ENCODE measurements at places on chromosomes 13 and 19.

DNA sequence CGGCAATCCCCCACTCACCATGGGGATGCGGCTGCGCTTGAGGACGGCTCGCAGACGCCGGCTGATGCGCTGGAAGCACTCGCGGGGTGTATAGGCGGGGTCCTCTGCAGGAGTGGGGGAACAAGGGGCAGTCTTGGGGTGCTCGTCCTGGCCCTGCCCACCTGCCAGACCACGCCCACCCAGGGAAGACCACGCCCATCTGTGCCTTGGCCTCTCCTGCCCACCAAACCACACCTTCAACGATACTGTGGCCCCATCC lies 6.7 kb downstream of the RNU6-9 start:
- peaks cover 38% of the 10 kb centered on the region for H3K36me3 ChIP-seq
- no peak overlapping the region for H3K27ac ChIP-seq
- DNase-seq: no peak

DNA sequence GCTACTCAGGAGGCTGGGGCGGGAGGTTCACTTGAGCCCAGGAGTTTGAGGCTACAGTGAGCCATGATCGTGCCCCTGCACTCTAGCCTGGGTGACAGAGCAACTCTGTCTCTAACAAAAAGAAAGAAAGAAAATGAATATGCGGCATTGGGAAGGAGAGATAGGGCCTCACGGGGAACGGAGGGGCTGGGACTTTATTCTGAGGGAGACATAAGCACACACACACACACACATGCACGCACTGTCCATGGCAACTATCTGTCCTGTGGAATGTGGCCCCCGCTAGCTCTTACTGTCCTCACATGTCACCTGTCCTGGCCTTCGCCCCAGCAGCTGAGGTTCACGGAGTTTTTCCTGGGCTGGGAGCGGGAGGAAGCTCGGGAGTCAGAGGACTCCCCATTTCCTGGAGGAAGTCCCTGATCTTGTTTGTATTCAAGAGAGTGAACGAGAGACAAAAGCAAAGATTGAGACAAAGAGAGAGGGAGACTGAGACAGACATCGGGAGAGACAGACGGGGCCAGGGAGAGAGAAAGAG lies 654 bp downstream of the STAP2 start:
- H3K36me3 ChIP-seq: peaks cover 13% of the 10 kb centered on the region
- H3K4me1 ChIP-seq: peaks cover 16% of the 10 kb centered on the region
- no peaks in the 10 kb centered on the region for H3K27me3 ChIP-seq

DNA sequence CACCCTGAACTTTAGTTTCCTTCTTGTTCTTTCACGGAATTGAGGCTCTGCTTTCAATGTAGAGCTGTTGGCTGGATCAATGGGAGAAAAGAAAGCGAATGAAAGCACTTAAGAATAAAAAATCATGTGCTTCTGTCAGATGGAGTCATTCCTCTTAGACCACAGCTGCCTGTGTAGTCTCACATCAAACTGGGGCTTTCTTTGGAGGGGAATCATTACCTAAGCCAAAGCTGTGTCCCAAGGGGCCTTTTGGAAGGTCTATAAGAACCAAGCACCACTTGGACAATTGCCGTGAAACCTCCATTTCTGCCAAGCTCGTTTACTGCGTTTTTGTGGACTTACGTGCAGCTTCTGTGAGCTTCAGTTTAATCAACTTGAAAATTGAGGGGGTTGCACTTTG lies 44.2 kb upstream of the RNF113B start:
- no peaks in the 10 kb centered on the region for H3K4me1 ChIP-seq
- H3K27me3 ChIP-seq: peaks cover 2% of the 10 kb centered on the region
- no peak for DNase-seq
- H3K36me3 ChIP-seq: no peaks in the 10 kb centered on the region
- no peak overlapping the region for H3K4me3 ChIP-seq
- H3K27ac ChIP-seq: no peak overlapping the region

- H3K36me3 ChIP-seq: no peaks in the 10 kb centered on the region
- H3K27me3 ChIP-seq: no peaks in the 10 kb centered on the region
- DNase-seq: no peak
- H3K4me3 ChIP-seq: no peak overlapping the region
- H3K4me1 ChIP-seq: no peaks in the 10 kb centered on the region
- H3K27ac ChIP-seq: no peak overlapping the region
Measured at GRCh38 chr19:30590596-30591229, 218.5 kb downstream of the ZNF536 start.

DNA sequence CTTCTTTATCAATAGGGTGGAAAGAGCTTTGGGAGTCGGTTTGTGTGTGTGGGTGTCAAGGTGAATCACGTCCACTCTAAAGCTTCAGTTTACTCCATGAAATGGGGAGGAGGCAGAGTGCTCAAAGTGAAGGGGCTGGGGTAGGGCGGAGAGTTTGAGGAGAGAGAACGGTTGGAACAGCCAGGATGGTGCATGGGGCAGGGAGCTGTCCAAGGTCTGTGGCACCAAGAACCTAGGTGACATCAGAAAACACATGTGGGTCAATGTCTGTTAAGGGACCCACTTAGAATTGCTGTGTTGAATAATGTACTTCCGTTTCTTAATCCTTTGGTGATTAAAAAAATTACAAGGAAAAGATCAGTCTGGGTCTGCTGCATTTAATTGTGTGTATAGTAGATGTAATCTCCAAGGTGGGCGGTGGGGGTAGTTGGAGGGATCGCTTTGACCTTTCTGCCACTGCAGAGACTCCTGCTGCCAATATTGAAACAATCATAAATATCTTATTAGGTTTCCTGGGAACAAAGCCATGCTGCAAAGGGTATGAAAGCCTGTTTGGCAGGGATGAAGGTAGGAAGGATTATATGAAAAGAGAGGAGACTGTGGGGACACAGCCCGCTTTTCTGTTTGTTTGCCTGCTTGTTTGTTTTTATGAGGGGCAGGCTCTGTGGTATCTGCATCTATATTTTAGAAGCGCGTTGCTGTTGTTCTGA lies 122.3 kb downstream of the ATP8A2 start:
- no peaks in the 10 kb centered on the region for H3K27me3 ChIP-seq
- H3K36me3 ChIP-seq: no peaks in the 10 kb centered on the region
- DNase-seq: no peak
- no peak overlapping the region for H3K27ac ChIP-seq

- peaks cover 2% of the 10 kb centered on the region for H3K4me1 ChIP-seq
- no peaks in the 10 kb centered on the region for H3K36me3 ChIP-seq
- no peaks in the 10 kb centered on the region for H3K27me3 ChIP-seq
- H3K4me3 ChIP-seq: no peak overlapping the region
Measured at GRCh38 chr19:37988758-37989635, 82.0 kb downstream of the SIPA1L3 start.
